ENCODE measurements at places on chromosomes 2 and 18.

DNA sequence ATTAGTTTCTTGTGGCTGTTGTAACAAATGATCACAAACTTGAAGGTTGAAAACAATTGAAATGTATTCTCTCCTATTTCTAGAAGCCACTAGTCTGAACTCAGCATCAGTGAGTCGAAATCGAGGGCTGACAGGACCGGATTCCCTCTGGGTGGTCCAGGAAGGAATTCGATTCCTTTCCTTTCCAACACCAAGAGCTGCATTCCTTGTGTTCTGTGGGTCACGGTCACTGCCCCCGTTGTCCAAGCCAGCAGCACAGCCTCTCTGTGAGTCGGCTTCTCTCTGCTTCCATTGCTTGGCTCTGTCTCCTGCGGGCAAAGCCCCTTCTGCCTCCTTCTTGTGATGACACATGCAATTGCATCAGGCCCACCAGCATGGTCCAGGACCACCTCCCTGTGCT lies 67.3 kb downstream of the SMIM21 start:
- DNase-seq = no peak

GRCh38 chr18:28735731-28736130 lies 558.8 kb upstream of the CDH2 start:
- no peak for DNase-seq

DNA sequence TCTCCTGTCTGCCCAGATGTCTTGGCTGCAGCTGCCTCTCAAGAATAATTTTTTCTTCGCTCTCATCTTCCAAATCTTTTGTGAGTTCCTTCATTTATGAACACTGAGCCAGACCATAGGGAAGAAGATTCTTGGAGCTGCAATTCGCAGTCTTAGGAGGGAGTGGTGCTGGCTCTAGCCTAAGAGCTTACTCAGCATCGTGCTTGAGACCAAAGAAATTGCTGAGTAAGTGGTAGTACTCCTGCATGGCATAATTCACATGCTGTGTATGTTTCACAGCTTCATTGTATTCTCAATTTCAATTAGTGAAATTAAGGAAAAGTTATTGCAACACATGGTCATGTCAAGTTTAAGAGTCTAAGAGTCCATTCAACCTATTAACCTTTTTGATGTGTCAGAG lies 771.7 kb downstream of the ADCYAP1 start:
- DNase-seq = no peak

DNA sequence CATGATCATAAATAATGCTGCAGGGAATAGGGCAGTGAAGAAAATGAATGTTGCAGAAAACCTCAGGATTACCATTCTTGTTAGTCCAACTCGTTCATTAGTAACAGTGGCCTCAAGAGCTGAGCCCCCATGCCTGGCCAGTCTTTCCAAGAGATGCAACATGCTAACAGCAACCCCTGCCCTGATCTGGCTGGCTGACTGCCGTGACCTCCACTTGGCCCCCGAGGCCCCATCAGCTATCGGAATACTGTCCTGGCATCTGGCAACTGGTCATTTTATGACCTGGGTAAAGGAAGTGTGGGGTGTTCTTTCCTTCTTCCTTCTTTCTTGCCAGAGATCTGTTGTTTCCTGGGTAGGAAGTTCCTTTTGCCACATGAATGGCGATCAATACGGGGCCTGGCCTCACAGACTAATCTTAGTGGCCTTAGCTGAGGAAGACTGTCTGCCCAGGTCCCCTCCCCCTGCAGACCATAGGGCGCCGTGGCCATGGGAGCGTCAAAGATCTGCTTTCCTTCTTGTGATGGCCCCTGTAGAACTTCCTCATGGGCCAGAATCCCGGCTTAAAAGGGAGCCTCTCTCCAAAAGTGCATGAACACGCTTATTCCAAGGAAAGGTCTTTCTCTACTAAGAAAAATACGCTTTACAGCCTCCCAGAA lies 10.6 kb upstream of the TRABD2A start:
- DNase-seq = no peak

GRCh38 chr2:135252805-135253458 lies 200.8 kb downstream of the RAB3GAP1 start:
- no peak for DNase-seq

- no peak for DNase-seq
Observed at GRCh38 chr2:218992703-218993344, 398 bp downstream of the CRYBA2 start.

DNA sequence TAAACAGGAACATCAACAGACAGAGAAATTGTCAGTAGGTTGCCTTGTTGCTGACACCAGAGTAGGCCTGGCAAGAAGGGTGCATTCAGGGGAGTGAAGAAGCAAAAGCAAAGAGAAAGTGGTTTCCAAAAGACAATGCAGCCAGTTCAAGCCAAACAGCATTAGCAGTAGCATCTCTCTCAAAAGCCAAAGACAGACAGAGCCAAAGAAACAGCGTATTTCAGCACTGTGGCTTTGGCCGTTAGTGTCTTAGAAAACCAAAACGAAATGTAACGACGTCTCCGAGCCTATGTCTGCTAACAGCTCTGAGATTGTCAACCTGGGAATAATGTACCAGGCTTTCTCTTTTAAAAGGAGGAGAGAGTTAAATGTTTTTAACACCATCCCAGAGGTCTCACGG lies 178.6 kb downstream of the NRP2 start:
- DNase-seq = no peak

- no peak for DNase-seq
Observed at GRCh38 chr2:27772804-27773203, 1.3 kb downstream of the MRPL33 start.

GRCh38 chr2:122707224-122707824 lies 951.9 kb downstream of the TSN start:
- no peak for DNase-seq

- DNase-seq = no peak
Observed at GRCh38 chr2:1652034-1652790, 92.1 kb downstream of the PXDN start.

DNA sequence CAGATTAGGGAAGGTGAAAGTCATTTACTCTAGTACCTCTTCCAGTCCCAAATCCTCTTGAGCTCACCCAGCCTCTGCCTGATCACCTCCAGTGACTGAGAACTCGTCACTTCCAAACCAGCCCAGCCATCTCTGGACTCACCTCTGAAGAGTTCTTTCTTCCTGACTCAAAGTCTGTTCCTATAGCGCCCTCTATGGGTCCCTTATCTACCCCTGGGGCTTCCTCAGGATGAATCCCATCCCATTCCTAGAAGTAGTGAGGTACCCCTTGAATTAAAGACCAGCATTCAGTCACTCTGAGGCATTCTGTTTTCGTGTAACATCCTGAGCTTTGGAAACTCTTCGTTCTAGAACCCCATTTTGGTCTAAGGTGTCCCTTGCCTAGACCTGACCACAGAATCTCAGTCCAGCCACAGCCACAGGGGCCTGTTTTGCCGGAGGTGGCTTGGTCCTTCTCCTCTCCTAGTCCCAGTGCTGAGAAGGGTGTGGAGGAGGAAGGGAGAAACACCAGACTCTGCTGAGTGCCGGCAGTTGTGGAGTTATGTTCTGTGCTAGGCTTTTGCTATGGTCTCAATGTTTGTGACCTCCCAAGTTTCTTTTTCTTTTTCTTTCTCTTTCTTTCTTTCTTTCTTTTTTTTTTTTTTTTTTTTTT lies 32.7 kb downstream of the SIX3 start:
- DNase-seq = no peak

DNA sequence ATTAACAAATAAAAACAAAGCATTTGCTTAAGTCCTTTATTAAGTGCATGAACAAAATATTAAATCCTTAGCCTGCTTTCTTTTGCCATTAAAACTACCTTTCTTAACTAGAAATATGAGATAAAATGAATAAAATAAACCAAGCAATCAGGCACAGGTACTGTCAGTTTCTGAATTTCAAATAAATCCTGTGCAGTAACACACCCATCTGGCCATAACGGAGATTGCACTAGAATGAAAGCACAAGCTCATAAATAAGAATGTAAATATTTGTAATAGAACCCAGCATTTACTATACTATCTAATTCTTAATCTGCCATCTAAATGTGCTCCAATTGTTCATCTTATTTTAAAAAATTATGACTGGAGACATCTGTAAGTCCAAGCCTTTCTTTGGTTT lies 31.9 kb downstream of the PRKRA start:
- DNase-seq = no peak

GRCh38 chr2:46331109-46331766 lies 34.0 kb downstream of the EPAS1 start:
- no peak for DNase-seq

GRCh38 chr2:239602290-239603282 lies 201.8 kb upstream of the HDAC4 start:
- DNase-seq = no peak

- no peak for DNase-seq
Observed at GRCh38 chr2:15668611-15669305, 77.1 kb downstream of the DDX1 start.

GRCh38 chr2:22078701-22079100 lies 954.9 kb downstream of the TDRD15 start:
- peak; percentile 2 for DNase-seq

GRCh38 chr2:239791526-239792404 lies 233.4 kb downstream of the NDUFA10 start:
- DNase-seq = no peak

- no peak for DNase-seq
Observed at GRCh38 chr2:241534701-241535375, 23.7 kb upstream of the BOK start.

DNA sequence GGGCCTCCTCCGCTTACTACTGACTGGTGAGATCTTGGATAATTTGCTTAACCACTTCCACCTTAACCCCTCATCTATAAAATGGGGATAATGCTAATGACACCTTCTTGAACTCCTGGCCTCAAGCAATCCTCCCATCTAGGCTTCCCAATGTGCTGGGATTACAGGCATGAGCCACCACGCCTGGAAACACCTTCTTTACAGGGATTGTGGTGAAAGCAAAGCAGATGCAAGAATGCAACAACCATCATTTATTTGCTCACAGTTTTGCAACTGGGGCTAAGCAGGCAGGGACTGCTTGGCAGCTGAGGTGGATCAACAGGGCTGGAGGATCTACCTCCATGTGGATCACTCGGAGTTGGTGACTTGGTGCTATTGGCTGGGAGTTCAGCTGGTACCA lies 76.2 kb upstream of the ZNF532 start:
- no peak for DNase-seq

GRCh38 chr2:41540272-41540998 lies 507.4 kb upstream of the PKDCC start:
- no peak for DNase-seq

GRCh38 chr18:22398464-22398863 lies 19.3 kb downstream of the CTAGE1 start:
- no peak for DNase-seq

DNA sequence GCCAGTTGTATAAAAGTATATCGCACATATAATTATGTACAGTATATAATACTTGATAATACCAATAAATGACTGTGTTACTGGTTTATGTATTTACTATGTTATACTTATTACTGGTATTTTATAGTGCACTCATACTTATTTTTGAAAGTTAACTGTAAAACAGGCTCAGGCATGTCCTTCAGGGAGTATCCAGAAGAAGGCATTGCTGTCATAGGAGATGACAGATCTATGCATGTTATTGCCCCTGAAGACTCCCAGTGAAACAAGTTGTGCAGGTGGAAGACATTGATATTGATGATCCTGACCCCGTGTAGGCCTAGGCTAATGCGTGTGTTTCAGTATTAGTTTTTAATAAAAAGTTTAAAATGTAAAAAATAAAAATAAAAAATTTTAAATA lies 20.3 kb upstream of the ASXL3 start:
- no peak for DNase-seq

DNA sequence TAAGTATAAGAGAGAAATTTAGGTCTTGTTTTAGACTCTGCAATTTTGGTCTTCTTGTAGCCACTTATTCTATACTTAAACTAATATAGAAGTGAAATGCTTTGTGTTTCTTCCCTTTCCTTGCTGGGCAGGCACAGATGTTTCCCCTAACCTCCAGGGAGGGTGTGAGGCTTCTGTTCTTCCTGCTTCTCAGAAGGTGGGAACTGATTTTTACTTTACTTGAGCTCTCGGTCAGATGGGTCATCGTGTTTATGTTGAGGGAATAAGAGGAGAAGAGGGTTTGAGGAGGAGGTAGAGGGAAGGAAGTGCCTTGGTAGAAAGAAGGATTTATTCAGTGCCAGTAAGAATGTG lies 92.5 kb upstream of the CXCR4 start:
- no peak for DNase-seq

- DNase-seq = no peak
Observed at GRCh38 chr2:181461056-181461997, 4.1 kb downstream of the ITGA4 start.

- no peak for DNase-seq
Observed at GRCh38 chr2:31238906-31239592, 5.1 kb downstream of the EHD3 start.

DNA sequence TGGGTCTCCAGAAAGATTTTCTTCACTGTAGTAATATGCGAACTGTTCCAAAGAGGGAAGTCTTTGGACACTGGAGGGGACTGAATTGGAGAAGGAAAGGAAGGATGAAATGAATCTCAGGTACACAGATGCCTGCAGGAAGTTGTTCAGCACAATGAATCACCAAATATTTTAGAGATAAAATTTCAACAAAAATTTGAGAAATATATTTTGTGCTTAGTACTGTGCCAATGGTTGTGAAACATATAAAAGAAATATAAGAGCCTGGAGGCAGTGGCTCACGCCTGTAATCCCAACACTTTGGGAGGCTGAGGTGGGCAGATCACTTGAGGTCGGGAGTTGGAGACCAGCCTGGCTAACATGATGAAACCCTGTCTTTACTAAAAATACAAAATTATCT lies 3.2 kb downstream of the ELMOD3 start:
- DNase-seq = no peak

DNA sequence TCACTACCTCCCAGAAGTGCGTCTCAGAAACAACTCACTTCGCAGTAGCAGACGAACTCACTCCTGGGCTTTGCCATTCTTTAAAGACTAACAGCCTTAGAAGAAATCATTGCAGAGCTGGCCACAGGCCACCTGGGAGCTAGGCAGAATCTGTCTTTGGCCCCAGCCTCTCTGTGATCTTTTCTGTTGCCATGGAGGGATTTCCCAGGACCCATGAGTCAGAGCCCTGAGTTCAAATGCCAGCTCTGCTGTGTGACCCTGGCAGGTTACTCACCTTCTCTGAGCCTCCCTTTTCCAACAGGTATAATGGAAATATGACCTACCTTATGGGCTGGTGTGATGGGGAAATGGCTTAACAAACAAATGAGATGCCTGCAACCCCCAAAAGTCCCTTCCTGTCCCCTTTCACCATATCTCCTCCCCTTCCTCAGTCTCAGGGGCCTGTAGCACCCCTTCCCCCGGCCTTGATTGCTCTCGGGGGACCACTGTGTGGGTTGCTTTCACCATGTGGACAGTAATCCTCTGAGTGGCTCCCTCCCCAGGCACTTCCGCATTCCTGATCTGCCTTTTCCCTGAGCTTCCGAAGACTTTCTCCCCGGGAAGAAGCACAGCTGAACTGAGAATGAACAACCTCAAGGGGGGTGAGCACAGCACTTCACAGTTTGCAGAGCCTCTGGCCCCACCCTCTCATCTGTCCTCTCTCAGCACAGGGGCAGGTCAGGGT lies 34.0 kb upstream of the SLC66A3 start:
- DNase-seq = no peak

GRCh38 chr18:33014060-33014796 lies 241.4 kb upstream of the KLHL14 start:
- DNase-seq = no peak

GRCh38 chr2:185201063-185201462 lies 537.5 kb upstream of the FSIP2 start:
- no peak for DNase-seq

GRCh38 chr2:13652531-13653313 lies 936.0 kb downstream of the TRIB2 start:
- DNase-seq = no peak

GRCh38 chr2:28648671-28649395 lies 102.8 kb upstream of the PPP1CB start:
- DNase-seq = no peak

All from iPS DF 6.9 (cell line).